NCI-H1105 treated with DMSO at 0.1 percent for 48 hours (cell line): ENCODE measurements at places on chromosomes 13 and 19.
A peak's percentile ranks its signal among the peaks of the same experiment; 100 is the strongest.

DNA sequence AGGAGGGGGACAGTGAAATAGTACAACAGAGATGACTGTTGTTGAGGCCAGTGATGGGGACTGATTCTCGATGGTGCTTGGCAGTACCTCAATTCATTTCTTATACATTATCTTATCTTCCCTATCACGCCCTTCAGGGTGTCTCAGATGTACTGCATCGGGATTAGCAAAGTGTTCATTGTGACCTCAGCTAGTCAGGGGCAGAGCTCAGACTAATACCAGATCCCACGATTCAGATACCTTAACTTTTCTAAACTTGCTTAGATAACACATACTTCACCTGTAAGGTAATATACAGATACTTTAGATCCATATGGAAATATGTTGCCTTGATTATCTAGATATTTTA, 720.6 kb downstream of the EFNB2 start:
- DNase-seq: no peak

DNA sequence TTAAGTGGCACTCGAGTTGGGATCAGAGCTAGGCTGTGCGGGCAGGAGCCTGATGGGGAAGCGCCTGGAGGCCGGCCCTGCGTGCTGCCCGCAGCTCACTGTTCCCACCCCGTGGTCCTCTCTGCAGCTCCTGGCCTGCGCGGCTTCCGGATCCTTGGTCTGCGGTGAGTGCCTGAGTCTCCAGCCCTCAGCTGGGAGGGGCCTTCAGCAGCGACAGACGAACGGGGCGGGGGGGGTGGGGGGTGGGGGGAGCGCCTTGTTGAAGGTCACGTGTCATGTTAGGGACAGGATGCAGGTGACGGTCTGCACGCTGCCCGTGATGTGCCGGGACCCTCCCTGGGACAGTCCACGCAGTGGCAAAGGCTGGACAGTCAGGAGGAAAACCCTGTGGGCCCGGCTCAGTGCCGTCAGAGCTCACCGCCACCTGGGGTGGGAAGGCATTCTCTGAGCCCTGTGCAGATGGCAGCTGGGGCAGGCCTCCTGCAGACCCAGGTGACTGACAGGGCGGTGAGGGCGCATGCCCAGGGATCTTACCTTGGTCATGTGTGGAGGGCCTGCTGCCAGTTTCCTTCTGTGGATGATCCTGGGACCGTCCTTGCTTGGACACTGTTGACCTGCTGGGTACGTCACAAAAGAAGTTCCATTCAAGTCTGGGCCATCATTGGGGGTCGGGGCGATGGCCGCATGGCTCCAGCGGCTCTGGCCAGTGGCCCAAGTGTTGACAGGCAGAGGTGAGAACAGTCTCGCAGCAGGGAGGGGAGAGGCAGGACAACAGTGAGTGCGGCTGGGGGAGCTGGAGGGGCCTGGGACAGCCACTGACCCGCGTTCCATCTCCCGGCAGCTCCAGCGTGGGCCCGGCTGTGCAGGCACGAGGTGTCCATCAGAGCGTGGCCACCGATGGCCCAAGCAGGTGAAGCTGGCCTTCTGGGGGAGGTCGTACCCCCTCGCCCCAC, 4.3 kb downstream of the NDUFS7 start:
- DNase-seq: no peak

DNA sequence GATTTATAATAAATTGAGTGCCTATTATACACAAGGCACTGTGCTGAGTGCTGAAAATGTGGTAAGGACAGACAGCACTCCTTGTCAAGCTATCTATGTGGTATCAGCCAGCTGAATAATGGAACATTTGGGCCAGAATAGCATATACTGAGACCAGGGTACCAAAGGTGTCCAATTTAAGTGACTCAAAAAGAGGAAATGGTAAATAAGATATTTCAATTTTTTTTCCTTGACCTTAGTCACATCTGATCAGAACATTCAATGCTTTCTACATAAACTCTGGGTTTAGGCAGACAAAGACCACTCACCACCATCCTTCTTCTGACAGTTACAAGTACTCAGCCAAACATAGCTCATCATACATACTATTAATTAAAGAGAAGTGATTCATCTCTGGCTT, 43.2 kb downstream of the RCBTB2 start:
- DNase-seq: no peak

GRCh38 chr13:32019612-32020233, 11.9 kb upstream of the FRY start:
- DNase-seq: peak; percentile 41

GRCh38 chr13:110706570-110707372, 855 bp upstream of the CARS2 start:
- no peak for DNase-seq

GRCh38 chr19:485583-486236, 10.6 kb upstream of the MADCAM1 start:
- peak; percentile 64 for DNase-seq

- DNase-seq: no peak
These were observed 393.7 kb downstream of the NDFIP2 start for GRCh38 chr13:79874396-79875360.

DNA sequence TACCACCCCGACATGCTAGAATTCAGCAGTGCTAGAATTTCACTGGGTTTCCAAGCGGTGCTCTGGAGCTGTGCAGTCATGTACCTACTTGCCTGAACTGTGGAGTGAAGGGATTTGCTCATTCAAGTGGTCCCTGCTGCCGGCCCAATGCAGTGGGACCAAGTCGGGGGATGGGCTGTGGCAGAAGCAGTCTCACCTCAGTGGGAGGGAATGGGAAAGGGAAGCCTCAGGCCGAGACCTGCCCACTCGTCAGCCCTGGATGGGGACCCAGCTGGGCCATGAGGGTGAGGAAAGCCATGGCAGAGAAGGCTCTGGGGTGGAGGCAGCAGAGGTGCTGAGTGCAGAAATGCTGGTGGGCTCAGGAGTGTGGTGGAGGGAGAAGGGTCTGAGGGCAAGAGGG, 14.9 kb downstream of the KLHL26 start:
- no peak for DNase-seq

DNA sequence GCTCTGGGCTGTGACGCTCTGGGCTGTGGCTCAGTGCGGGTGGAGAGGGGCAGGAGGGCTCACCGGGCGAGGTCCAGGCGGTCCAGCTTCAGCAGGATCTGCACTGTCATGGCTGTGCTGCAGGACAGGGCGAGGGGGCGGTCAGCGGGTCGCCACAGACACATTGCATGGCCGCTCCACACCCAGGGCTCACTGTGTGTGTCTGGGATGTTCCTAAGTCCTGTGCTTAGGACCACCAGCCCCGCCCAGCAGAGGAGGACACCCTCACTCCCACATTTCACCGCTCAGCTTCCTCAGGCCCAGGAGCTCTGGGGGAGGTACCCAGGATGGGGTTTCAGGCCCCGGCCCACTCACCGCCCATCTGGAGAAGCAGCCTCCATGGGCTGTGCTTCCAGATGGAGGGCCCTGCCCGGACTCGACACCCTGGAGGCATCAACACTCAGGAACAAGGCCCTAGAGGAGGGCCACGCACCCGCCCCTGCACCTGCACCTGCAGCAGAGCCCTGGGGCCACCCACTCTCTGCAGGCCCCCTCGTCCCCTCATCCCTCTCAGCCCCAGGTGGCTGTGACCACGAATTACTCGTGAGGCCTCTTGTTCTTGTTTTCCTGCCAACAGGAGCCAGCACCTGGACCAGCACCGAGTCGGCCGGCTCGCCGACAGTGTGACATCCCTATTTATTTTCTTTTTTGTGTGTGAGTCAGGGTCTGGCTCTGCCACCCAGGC, 9.7 kb upstream of the CERS1 start:
- no peak for DNase-seq

GRCh38 chr19:19749117-19749907, 16.4 kb upstream of the ZNF14 start:
- no peak for DNase-seq

GRCh38 chr19:47514151-47514868, 553 bp downstream of the NAPA start:
- DNase-seq: no peak

DNA sequence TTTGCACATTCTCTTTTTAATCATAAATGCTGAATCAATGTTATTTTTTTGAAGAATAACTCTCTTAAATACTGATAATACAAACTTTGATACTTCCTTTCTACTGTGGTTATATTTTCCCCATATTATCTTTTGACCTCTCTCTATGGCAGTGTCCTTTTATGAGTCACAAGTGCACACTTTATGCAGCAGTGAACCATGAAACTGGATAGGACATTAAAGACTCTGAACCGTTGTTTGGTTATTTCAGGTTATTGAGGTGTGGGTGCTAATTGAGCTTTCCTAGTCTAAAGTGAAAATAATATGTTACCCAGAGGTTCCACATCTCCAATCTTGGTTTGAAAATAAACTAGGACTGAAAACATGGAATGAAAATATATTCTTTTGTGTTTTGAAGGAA, 71.4 kb downstream of the DGKH start:
- peak; percentile 20 for DNase-seq

DNA sequence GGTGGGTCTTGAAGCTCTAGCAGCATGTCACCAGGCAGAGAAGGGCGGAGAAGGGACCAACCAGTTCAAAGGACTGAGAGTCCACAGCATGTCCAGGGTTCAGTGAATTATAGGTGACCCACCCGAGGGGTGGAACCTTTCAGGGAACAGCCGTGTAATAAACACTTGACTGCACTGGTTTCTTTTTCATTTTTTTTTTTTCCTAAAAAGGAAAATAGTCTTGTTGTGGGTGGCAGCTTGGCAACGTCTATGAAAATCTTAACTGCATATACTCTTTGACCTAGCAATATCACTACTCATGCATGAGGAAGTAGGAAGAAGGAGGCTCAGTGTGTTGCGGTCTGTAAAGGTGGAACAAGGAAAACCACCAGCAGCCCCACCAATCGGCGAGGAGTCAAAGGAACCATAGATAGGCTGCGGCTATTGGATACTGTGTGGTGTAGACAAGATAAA, 13.0 kb upstream of the MYH14 start:
- no peak for DNase-seq

DNA sequence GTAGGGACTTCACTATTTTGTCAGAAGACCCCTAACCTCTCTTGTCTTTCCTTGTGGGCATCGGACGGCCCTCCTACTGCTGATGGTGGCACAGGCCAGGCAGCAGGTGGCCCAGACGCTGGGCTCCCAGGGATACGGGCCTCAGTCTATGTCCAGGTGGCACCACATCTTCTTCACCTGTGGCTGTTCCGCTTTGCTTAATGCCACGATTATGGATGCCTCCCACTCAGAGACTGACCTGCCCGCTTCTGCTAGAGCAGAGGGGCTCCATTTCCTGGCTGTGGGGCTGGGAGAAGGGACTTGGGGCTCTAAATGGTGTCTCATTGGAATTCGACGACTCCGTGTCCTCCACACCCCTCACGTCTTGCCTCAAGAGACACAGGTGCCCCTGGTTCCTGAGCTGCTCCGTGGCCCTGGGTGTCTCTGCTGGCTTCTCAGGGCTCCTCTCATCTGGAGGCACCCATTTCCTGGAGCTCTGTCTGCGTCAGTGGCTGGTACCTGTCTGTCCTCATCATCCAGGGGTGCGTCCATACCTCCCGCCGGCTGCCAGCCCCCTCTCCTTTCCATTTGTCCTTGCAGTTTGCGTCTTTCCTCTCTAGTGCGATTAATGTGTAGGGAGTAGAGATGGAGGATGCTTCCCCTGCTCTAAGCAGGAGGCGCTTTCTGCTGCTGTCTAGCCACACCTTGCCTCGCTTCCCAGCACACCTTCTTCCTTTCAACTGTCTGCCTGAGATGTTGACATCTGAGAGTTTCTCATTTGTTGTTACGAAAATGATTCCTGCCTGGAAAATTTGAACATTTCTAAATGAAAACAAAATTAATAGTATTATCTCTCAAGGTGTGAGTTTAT, 63.4 kb downstream of the TEX29 start:
- DNase-seq: no peak

- DNase-seq: no peak
These were observed 1.6 kb upstream of the CFAP97D2 start for GRCh38 chr13:114177245-114178010.

- no peak for DNase-seq
These were observed 1.5 kb upstream of the CGB5 start for GRCh38 chr19:49042177-49042576.

- DNase-seq: no peak
These were observed 17.2 kb downstream of the RASA3 start for GRCh38 chr13:114115191-114115671.

DNA sequence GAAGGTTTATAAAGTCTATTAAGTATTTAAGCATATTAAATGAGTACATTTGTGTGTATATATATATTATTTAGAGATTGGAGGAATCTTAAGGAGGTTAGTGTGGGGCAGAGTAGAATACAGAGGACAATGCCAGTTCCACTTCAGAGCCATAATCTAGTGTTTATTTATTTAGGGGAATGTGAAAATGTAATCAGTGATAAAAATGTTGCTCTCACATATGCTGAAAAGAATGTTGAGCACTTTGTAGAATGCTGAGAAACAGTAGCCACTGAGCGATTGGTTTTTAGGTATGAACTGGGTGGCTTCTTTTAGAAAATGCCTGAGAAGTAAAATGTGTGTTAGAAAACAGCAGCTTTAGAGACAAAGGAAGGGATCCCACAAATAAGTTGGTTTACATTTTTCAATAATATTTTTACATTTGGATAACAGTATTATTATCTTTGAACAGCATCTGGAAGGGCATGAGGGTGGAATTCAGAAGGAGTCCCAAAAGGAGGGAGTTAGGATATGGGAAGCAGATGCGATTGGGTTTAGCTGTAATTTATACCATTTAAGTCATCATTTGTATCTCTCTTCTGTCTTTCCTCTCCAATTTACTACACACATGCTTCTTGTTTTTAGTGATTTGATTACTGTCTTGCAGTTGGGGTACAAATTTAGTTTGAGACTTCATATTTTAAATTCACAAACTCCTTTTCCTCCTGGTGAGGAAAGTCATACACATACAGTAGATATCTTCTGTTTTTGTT, 68.6 kb downstream of the NDFIP2 start:
- no peak for DNase-seq

DNA sequence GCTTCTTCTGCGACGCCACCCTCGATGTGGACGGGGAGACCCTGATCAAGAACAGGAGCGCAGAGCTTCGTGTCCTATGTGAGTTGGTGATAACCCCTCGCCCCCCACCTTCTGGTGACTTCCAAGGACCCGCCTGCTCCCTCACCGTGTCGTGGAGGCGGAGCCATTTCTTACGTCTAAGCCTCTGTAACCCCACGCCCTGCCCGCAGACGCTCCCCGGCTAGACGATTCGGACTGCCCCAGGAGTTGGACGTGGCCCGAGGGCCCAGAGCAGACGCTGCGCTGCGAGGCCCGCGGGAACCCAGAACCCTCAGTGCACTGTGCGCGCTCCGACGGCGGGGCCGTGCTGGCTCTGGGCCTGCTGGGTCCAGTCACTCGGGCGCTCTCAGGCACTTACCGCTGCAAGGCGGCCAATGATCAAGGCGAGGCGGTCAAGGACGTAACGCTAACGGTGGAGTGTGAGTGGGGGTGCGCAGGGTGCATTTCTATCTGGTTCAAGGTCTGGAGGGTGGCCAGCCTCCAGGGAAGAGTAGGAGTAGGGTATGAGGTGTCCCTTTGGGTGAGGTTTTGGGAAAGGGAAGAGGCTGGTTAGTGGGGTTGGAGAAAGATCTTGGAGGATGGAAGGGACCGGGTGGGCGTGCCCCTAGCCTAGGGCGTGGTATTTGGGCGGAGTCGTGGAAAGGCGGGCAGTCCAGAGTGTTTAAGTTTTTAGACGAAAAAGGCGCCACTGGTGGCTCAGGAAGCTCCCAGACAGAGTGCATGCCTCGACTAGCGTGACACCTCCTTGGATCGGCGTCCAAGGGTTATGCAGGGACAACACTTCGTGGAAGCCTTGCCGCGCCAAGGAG, 3.3 kb downstream of the ICAM5 start:
- DNase-seq: no peak
